ENCODE measurements at places on chromosomes 6 and 20. TPM values are rescaled to one million over a fixed set of nuclear protein-coding genes. Genes with fewer than 3 reads are reported as not detected.

The ADAM33 gene
- total RNA-seq, result not detected

The BPIFB1 gene
- not detected for total RNA-seq

- no peak for DNase-seq
These were observed 37.6 kb upstream of the FBXL4 start for GRCh38 chr6:98985391-98985790.

The ZC2HC1B gene
- total RNA-seq, result not detected

GRCh38 chr6:158191761-158192160, 23.6 kb downstream of the GTF2H5 start:
- DNase-seq, result no peak
